ENCODE measurements at places on chromosomes 7 and 10.

DNA sequence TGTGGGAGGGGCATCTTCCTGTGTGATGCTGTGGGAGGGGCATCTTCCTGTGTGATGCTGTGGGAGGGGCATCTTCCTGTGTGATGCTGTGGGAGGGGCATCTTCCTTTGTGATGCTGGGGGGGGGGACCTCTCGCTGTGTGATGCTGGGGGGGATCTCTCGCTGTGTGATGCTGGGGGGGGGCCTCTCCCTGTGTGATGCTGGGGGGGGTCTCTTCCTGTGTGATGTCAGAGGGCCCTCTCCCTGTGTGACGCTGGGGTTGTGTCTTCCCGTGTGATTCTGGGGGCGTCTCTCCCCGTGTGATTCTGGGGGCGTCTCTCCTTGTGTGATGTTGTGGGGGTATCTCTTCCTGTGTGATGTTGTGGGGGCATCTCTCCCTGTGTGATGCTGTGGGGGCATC is 27.9 kb upstream of the DPYSL4 start:
- no peak for DNase-seq

- DNase-seq: peak; percentile 61
Measured at GRCh38 chr7:109213081-109213480, 643.4 kb downstream of the DNAJB9 start.

GRCh38 chr7:19958309-19958896 is 185.0 kb upstream of the TMEM196 start:
- no peak for DNase-seq

DNA sequence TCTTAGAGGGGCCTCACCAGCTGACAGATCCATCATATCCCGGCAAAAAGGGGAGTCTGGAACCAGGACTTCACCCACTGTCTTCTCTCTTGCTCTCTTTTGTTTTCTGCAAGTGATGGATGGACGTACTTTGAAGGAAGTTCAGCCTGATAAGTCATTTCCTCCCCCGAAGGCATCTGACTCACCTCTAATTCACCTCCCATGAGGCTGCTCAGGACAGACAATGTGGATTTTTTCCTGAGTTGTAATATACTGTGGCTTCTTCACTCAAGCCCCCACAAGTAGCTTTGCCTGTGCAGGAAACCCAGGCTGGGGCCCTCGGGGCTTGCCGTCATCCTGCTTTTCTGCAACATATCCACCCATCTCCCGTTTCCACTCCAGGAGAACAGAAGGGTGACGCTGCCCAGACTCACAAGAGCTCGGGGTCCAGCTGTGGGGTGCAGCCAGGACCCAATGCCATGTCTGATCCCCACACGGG is 70.4 kb downstream of the ASB13 start:
- DNase-seq: no peak

GRCh38 chr10:22717728-22718127 is 3.4 kb upstream of the PIP4K2A start:
- no peak for DNase-seq

DNA sequence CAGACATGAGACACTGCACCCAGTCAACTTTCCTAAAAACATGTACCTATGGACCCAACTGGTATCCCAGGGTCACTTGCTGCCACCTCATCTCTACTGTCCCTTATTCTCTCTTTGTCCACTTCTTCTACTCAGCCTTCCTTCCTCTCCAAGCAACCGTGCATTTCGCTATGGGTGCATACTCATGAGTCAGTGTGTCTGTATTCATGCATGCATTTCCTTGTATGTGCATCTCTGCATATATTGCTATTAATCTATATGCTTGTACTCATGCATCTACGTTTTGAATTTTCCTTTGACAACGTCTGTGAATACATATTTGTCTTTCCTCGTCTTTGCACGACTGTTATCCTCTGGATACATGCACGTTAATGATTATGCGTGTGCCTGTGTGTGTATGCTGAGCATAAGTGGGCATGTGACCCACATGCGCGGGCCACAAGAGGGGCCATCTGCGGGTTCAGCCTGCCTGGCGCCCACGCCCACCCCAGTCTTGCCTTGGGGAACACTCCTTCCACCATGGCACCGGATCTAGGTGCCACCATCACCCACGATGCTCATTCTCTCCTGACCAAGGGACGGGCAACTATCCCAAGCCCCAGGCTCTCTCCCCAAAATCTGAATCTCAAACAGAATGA is 23.3 kb downstream of the KIAA1549 start:
- no peak for DNase-seq
